Skin of body (tissue), 3 donors: ENCODE measurements at places on chromosomes 12 and 14. TPM values are rescaled to one million over a fixed set of nuclear protein-coding genes. Genes with fewer than 3 reads are reported as not detected.

DNA sequence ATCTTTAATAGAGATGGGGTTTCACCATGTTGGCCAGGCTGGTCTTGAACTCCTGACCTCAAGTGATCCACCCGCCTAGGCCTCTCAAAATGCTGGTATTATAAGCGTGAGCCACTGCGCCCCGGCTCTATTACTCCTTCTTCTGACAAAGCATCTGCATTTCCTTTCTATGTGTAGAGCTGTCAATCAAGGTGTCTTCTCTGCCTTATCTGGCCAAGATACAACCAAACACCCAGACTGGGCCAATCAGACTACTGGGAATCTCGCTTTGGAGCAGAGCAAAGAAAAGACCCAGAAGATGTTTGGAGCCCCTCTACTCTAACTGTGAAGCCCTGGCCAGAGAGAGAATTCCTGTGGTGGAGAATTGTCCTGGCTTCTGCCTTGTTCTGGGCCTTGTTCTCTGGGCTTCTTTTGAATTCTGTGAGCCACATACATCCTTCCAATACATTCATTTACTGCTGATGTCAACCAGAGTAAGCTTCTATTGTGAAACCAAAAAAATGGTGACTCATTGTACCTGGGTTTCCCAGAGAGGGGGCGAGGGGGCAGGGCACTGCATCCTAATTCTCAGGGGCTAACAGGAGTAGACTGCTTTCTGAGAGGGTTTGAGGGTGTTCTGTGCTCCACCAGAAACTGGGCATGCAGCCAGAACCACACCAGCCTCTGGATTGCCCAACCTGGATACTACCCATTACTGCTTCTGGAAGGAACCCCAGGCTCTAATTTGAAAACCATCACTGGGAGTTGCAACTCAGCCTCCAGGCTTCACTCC, 18.8 kb upstream of the FLVCR2 start:
- no peak for DNase-seq

DNA sequence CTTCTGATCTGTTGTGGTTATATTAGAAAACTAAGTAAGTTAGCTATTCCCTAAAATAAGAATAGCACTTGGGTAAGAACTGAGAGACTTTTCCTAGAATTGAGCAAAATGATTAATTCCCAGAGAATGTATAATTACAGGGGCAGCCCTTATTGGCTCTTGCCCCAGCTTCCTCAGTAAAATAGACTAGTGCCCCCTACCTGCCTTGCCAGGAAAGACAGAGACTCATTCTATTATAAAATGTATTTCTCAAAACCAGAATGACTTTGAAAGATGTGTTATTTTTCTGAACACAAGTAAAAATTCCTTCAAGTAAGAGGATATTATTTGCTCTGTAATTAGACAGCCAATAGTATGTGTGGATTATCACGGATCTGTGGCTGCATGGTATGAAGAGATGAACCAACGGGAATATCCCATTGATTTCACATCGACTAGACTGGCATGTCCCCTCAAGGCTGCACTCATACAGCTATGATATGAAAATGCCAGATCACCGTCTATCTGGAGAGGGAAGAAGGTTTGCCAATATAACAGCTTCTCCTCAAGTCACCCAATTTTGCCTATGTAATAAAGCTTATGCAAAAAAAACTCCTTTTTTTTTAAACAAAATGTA, 7.4 kb upstream of the GLRX5 start:
- no peak for DNase-seq

GRCh38 chr12:75784591-75784990, 247.0 kb downstream of the PHLDA1 start:
- no peak for DNase-seq

DNA sequence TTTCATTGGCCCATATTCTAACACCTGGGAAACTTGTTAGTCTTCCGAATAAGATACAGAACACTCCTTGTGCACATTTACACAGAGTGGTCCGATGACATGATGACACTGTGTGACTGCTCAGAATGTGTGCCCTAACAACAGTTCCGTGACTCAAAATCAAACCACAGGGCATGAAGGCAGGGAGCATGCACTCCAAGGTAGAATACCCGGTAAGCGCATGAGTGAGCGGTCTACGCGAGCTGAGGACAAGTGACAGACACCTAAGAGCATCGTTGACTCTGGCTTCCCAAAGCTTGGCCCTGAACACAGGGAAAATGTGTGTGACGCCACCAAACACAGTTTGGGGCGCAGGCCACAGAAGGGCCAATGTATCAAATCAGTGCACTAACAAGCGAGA, 18.6 kb downstream of the CLIP1 start:
- no peak for DNase-seq

- no peak for DNase-seq
These were observed 8.8 kb upstream of the CEBPE start for GRCh38 chr14:23127861-23128260.

DNA sequence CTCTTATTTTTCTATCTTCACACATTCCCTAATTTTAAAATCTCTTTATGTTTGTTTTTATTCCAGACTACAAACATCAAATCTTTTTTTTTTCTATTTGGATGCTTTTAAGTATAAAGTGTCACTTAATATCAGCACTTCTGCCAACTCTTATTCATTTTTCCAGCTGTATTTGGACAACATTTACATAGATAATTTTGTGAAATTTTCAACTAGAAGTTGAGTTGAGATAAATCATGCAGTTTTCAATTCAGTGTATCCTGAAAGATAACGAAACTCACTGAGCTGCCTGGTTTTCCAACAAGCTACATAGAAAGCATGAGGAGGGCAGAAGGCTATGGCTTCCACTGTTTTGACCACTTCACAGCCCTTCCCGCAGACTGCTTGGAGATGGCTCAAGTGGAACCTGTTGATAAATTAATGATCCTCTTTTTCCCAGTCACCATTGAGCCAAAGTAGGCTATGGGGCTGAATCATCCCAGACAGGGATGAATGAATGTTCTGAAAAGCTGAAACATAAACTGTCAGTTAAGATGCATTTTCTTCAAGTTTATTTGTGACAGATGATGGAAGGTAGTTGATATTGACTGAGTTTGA, 213.9 kb downstream of the RAD51B start:
- no peak for DNase-seq

- DNase-seq: no peak
These were observed 294.3 kb upstream of the RTL1 start for GRCh38 chr14:101197595-101198397.

DNA sequence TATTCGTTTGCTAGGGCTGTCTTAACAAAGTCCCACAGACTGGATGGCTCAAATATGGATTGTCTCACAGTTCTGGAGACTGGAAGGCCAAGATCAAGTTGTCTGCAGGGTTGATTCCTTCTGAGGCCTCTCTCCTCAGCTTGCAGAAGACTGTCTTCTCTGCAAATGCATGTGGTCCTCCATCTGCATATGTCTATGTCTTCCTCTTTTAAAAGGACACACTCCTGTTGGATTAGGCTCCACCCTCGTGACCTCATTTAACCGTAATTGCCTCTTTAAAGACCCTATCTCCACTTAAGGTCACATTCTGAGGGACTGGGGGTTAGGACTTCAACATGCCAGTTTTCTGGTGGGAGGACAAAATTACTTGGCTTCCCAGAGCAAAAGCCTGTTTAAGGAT, 123.3 kb downstream of the SLC38A6 start:
- no peak for DNase-seq

GRCh38 chr12:46473634-46474329, 101.2 kb upstream of the SLC38A2 start:
- DNase-seq: peak; percentile 22

DNA sequence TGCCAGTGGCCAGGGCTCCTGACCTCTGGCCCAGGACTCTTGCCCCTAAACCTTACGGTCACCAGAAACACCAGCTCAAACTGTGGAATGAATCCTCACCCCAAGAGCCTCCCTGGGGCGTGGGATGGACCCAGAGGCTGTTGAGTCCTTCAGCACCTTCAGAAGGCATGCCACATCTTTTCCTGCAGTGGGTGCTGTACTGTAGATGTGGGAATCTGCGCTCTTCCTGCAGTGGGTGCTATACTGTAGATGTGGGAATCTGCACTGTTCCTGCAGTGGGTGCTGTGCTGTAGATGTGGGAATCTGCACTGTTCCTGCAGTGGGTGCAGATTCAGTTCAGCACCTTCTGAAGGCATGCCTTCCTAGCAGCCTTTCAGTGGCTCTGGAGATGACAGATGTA, 1.2 kb downstream of the KRT82 start:
- DNase-seq: no peak

- peak; percentile 1 for DNase-seq
These were observed 138.9 kb downstream of the PIK3C2G start for GRCh38 chr12:18400186-18400585.

- no peak for DNase-seq
These were observed 177.0 kb downstream of the ALX1 start for GRCh38 chr12:85457016-85457415.

GRCh38 chr12:107196681-107197080, 103.3 kb upstream of the CRY1 start:
- no peak for DNase-seq

GRCh38 chr12:127770118-127770517, 496.9 kb upstream of the TMEM132C start:
- no peak for DNase-seq

- DNase-seq: no peak
These were observed 55.3 kb downstream of the ZFYVE21 start for GRCh38 chr14:103770902-103771301.

GRCh38 chr12:9742661-9743060, 9.8 kb upstream of the CLECL1 start:
- DNase-seq: no peak

DNA sequence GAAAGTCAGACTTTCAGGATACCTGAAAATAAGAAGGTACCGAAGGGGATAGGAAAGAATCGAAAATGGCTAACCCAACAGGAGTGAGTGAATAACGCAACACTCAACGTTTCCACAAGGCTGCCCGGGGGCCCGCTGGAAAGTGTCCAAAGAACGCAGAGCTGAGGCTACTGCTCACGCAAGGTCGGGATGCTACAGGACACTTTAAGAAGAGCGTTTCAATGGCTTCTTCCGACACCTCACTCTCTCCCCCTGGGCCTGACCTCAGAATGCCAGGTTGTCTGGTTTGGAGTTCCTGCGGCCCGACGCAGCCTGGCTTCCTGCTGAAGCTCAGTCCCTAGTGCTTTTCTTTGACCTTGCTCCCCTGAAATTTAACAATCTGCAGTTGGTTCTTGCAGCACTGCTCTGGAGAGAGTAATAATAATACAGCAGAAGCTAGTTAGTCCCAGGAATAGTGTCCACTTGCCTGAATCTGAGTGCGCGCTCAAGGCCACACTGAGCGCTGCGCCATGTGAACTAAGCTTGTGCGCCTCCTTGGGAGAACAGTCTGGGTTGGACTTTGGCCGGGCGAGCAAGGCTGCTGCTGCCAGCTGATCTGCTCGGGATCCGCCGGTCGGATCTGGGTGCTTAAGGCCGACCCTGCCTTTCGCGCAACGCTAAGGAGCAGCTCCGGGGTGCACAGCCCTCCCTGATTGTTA, 2.0 kb upstream of the ALX1 start:
- DNase-seq: no peak

- peak; percentile 94 for DNase-seq
These were observed 4.5 kb upstream of the IRF2BPL start for GRCh38 chr14:77032844-77033621.

- no peak for DNase-seq
These were observed 24.1 kb downstream of the ATP5MC2 start for GRCh38 chr12:53651737-53652136.

- no peak for DNase-seq
These were observed 11.1 kb downstream of the KRT77 start for GRCh38 chr12:52692254-52692653.

- DNase-seq: no peak
These were observed 27.7 kb upstream of the FBXO33 start for GRCh38 chr14:39459795-39460478.

GRCh38 chr12:124432376-124432775, 135.0 kb downstream of the NCOR2 start:
- no peak for DNase-seq

- no peak for DNase-seq
These were observed 58.9 kb downstream of the ANAPC7 start for GRCh38 chr12:110344657-110345056.

Gene PDZRN4
- 0.79 TPM for total RNA-seq

Gene SETD3
- total RNA-seq: 40.7 TPM

Gene PROX2
- total RNA-seq: not detected

Gene LARP4
- total RNA-seq: 55.7 TPM

Gene GPATCH2L
- total RNA-seq: 48.9 TPM

Gene MEG3
- 486 TPM for total RNA-seq

Gene EPYC
- 0.20 TPM for total RNA-seq

Gene AKAP3
- 0.49 TPM for total RNA-seq

Gene SLC5A8
- 1.7 TPM for total RNA-seq

Gene TMPRSS12
- not detected for total RNA-seq

Gene WNT1
- not detected for total RNA-seq

Gene KLHDC2
- total RNA-seq: 85.1 TPM

Gene ZBTB25
- total RNA-seq: 8.8 TPM

Gene PTPRB
- 13.1 TPM for total RNA-seq

Gene LTB4R
- 8.6 TPM for total RNA-seq
